Stimulated activated CD8-positive, alpha-beta memory T cell treated with anti-CD3 and anti-CD28 coated beads, Interleukin-4, amount 100 ng/mL, for 1 hour (primary cell): ENCODE measurements at places on chromosomes 11 and 22.

DNA sequence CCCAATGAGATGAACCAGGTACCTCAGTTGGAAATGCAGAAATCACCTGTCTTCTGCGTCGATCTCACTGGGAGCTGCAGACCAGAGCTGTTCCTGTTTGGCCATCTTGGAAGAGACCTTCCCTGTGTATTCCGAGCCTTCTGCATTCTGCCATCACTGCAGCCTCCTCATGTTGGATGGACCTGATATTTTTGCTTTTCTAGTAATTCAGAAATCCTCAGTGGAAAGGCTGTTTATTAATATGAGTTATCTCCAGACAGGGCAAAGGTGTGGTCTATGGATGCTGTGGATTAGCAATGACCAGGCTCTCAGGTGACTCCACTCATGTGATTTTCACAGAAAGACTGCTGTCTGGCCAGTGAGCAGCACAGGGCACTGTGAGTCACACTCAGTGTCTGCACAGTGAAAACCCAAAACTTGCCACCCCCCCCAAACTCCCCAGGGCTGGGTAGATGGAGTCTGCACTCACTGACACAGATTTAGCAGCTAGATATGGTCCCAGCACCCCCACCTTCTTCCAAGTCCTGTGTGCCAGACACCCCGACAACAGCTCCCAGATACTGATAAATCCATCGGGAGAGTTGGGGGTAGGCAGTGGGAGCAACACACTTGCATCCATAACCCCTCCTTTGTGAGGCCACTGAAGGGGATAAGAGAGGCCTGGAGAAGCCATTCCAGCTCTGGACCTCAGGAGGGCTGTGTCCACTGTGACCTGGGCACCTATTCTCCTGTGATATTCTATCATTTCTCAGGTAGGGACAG is 75.2 kb upstream of the TOP3B start:
- DNase-seq: no peak

DNA sequence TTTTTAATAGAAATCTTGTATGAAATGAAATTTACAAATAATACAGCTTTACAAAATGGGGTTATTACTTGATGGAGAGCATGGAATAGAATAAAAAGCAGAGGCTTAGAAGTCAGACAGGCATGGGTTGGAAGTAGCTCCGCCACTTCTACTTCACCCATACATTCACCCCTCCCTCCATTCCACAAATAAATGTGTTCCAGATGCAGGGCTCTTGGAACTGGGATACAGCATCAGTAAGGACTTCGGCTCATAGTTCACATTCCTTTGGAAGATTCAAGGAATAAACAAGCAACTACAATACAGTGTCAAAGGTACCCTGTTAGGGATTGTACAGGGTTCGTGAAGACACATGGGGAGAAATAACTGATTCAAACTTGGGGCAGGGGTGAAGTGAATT is 156.8 kb downstream of the WNT11 start:
- no peak for DNase-seq

DNA sequence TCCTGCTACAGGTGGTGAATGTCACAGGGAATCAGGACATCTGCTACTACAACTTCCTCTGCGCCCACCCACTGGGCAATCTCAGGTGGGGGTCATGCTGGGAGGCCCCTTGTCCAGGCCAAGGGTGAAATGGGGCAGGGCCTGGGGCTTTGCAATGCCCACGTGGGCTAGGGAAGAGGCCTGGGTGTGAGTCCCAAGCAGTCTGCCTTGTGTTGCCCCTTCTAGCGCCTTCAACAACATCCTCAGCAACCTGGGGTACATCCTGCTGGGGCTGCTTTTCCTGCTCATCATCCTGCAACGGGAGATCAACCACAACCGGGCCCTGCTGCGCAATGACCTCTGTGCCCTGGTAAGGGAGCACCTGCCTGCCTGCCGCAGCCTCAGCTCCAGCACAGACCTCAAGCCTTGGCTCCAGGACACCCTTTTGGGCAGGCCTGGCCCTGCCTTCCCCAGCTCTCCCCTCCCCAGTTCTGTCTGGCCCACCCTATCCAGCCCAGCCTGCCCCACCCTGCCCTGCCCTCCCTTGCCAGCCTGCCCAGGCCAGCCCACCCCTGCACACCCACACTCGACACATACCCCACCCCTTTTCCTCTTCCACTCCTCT is 9.1 kb upstream of the TAGLN start:
- no peak for DNase-seq

- no peak for DNase-seq
Observed at GRCh38 chr11:1597994-1598380, at the start of gene KRTAP5-2. Gene KRTAP5-2, minus strand, starts transcription at chr11:1598294. Its CDS starts 44 bp downstream, at chr11:1598250.

- no peak for DNase-seq
Observed at GRCh38 chr11:10478066-10478465, 23.0 kb downstream of the AMPD3 start.
